ENCODE measurements at places on chromosomes 7 and 10.

DNA sequence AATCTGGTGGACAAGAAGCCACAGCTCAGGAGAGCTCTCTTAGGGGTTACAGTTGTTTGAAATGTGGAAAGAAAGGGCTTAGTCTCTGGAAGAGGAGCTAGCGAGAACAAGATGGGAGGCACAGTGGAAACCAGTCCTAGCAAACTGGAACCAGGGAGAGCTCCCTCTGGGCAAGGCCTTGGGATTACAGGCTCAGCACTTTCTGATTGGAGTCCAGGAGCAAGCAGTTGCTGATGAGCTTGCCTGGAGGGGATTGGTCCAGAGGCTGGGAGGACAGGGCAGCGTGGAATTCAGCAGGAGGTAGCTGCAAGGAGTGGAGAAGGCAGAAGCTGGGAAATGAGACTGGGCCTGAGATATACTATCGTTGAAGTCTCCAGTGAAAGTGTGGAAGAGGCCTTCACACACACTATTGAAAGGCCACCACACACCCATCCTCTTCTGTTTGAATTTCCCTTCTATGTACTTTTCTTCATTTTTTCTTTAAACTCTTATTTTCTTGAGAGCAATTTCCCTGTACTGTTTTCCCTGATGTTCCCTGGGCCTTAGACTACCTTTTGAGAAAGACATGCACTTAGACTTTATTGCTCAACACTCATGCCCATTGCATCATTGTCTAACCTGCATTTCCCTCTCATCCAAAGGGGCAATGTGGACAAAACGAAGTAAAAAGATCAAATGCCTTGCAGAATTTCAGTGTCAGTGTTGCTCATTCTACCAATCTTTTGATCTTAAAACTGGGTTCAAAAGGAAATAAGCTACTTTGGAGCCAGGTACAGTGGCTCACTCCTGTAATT lies 57.8 kb upstream of the LANCL2 start:
- no peak for DNase-seq

DNA sequence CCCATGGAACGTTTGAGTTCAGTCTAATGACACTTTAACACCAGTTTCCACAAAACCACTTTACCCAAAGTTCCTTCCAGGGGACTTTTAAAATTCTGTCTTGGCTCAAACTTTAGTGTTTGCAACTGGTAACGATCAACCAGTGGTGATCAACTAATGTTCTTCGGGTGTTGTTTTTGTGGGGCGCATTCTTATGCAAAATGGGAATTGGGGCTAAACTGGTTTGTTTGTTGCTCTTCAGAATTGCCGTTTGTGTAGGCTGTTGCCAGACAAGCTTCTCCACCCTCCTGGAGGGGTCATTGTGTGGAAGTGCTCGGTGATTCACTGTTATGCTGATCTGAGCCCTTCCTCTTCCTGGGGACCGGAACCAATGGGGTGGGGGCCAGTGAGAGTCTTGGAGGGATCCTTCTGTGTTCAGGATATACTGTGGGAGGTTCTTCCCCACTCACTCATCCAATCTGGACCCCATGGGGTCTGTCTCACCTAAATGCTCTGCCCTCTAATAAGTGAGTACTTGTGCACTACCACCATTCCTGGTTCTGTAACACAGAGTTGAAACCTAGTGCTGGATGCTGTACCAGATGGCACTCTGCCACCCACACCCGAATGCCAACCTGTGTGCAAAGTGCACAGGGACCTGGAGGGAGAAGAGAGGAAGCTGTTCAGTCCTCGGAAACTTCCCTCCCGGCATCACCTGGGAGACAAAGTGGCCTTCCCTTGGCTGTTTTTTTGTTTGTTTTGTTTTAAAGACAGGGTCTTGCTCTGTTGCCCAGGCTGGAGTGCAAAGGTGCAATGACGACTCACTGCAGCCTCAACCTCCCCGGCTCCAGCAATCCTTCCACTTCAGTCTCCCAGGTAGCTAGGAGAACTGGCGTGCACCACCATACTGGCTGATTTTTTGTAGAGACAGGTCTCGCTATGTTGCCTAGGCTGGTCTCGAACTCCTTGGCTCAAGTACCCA lies 2.1 kb downstream of the NFE2L3 start:
- DNase-seq = no peak

DNA sequence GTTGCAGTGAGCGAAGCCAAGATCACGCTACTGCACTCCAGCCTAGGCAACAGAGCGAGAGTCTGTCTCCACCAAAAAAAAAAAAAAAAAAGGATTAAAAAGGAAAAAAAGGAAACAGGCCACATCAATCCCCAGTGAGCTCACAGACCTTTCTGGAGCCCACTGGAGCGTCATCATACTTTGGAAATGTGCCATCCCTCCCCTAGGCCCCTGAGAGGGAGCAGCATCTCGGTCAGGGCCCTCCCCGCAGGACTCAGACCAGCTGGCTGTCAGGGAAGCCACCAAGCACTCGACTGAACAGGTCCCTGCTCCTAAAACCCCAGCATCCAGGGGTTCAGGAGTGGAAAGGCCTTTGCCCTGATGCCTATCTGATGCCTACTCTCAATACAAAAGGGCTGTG lies 97.9 kb upstream of the SH2B2 start:
- no peak for DNase-seq

GRCh38 chr10:102608487-102608886 lies 35.8 kb upstream of the TRIM8 start:
- DNase-seq = no peak

DNA sequence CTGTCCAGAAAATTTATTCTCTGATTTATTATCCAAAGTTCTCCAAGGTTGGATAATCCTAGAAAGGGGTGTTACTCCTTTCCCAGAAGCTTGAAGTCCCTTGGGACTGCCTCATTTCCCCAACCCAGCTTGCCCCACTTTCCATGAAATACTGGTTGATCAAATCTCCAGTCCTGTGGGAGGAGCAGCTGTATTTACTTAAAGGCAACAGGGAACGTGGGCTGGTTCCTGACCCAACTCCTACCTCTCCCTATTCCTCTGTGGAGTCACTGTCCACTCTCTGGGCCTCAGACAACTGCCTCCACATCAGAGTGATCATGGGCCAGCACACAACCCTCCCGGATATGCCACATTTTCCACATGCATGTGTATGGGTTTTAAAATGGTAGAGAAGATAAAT lies 166.2 kb upstream of the PRR15 start:
- no peak for DNase-seq

DNA sequence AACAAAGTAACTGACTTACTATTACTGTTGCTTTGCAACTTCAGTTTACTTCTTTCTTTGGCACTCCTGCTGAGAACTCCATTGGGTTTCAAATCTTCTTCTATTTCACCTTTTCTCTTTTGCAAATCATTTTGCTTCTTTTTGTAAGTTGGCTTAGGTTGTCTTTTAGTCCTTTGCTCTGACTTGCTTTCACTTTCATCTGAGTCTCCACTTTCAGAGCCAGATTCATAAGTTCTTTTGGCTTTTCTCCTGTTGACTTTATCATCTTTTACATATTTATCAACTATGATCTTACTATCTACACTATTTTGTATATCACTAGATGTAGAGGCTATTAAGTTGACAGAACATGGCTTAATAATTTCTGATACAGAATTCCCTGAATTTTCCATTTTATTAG lies 73.4 kb downstream of the NRBF2 start:
- DNase-seq = no peak

- no peak for DNase-seq
Measured at GRCh38 chr7:157709531-157710251, 372.9 kb downstream of the DNAJB6 start.

DNA sequence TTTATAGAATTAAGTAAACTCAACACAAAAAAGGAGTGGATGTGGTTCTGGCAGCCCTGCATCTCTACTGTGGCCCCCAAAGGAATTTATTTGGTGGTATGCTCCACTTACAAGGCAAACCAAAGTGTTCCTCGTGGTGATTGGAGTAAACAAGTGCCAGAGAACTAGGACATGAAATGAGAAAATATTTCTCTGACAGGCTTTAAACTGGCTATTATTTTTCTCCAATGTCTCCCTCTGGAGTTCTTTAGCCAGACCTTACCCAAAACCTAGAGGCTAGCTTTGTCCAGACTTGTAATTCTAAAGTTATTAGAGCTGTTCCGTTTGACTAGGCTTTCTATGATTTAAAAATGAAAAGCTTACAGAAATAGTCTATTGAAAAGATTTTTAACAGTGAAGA lies 990.1 kb downstream of the CNTNAP2 start:
- DNase-seq = no peak

GRCh38 chr10:119353421-119353820 lies 146.1 kb downstream of the GRK5 start:
- no peak for DNase-seq

GRCh38 chr7:108735814-108736213 lies 166.1 kb downstream of the DNAJB9 start:
- no peak for DNase-seq

DNA sequence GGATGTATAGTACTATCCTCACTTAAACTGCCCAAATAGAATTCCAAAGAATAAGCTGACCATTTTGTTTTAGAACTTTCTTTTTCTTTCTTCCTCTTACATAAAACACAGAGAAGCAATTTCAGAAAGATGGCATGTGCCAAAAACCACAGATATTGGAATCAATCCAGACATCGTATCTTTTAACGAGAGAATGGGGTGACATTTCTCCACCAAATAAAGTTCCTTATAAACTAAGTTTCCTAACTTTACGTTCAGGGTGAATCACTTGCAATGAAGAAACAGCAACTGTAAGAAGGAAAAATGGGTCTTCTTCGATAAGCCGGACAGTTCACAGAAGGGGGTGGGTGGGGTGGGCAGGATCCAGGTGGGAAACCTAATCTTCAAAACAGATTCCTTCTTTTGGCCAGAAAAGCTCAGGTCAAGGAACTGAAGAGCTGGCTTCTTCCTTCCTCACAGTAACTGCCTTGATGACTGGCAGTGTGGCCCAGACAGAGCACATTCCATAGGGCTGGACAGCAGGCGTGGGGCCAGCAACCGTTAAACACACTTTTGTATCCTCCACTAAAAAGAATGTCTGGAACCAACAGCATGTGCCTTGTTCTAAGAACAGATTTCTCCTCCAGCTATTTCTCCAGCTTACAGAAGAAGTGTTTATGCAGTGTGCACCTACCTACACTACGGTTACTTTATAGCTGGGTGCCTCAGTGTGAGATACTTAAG lies 31.5 kb downstream of the CREB3L2 start:
- DNase-seq = no peak

DNA sequence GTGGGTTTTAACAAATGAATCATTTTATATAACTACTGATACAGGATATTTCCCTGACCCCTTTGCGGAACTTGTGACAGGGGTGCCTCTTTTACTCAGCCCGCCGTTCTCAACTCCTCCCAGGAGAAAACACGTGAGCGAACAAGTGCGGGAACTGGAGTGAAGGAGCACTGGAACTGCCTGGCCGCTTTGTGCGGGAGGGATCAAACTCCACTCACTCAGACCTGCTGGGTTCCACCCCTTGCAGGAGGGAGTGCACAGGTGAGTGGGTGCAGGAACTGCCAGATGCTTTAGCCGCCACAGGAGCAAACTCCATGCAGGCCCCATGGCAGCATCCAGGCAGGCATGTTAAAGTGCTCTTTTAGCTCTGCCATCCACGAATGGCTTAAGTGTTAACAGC lies 513.4 kb upstream of the GRM3 start:
- no peak for DNase-seq

DNA sequence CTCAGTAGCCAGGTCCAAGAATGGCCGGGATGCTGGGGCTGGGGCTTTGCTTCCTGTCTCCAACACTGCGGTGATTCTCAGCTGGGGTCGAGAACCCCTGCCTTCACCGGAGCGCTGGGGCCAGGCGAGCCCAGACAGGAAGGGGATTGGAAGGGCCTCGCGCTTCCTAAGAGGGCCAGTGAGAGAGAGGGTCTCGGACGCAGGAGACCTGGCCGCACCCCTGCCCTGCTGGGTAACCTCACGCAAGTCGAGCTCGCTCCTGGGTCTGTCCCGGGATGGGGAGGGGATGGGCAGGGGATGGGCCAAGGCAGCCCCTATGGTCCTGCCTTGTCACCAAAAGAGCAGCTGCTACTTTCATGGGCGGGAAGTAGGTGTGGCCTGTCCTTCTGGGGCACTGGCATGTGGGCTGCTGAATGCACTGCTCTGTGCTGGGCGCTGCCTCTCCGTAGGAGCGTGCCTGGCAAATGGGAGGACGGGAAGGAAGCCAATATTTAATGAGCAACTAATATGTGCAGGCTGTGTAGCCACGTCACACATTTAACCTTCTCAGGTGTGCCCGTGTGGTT lies 20.0 kb downstream of the KCNK18 start:
- peak; percentile 19 for DNase-seq

DNA sequence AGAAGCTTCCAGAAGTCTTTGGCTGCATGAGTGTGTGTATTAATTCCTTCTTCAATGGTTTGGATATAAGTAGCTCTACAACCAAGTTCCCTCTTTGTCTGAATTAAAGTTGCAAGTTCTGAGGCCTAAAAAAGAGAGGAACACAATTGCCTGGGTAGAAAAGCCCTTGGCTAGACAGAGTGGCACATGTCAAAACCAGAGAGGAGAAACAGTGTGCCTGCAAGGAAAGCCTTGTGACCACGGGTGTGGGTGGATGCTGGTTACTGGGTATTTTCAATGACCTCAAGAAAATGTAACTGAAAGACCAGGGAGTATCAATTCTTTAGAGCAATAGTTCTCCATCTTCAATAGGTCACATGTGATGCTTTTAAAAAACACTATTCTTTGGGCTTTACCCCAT lies 148.3 kb downstream of the SVIL start:
- DNase-seq = no peak

- no peak for DNase-seq
Measured at GRCh38 chr7:46076527-46076926, 155.5 kb upstream of the IGFBP3 start.

- no peak for DNase-seq
Measured at GRCh38 chr7:156833312-156833711, 59.7 kb downstream of the LMBR1 start.

GRCh38 chr7:115269486-115269885 lies 347.6 kb downstream of the MDFIC start:
- DNase-seq = no peak

DNA sequence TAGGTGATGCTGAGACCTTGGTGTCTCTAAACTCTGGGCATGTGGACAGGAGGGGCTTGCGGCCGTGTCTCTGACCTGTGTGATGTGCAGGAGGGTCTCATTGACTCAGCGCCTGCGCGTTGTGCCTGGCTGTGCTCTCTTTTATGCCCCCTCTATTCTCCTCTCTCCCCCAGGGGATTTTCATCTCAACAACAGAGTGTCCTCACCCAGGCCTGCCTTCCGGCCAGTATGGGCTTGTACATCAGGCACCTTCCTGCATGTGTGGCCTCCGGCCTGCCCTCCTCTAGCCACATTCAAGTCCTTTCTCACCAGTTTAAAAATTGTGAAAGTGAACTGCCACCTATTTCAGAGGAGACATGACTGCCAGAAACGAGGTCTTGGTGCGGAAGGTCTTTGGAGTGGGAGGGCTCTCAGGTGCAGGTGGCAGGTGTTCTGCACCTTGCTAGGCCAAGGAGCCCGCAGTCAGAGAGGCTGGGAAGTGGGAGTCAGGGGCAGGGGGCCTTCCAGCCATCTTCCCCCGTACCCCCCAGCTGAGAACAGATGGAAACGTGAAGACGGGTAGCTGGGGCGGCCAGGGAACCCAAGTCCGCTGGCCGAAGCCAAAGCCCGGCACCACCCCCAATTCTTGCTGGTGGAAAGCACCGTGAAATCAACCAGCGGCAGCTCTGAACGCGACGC lies 531 bp upstream of the INTS15 start:
- DNase-seq = no peak

GRCh38 chr10:131141645-131142516 lies 169.6 kb downstream of the TCERG1L start:
- DNase-seq = no peak
